Heart right ventricle (tissue), 16 donors: ENCODE measurements at places on chromosomes 6 and 20.

DNA sequence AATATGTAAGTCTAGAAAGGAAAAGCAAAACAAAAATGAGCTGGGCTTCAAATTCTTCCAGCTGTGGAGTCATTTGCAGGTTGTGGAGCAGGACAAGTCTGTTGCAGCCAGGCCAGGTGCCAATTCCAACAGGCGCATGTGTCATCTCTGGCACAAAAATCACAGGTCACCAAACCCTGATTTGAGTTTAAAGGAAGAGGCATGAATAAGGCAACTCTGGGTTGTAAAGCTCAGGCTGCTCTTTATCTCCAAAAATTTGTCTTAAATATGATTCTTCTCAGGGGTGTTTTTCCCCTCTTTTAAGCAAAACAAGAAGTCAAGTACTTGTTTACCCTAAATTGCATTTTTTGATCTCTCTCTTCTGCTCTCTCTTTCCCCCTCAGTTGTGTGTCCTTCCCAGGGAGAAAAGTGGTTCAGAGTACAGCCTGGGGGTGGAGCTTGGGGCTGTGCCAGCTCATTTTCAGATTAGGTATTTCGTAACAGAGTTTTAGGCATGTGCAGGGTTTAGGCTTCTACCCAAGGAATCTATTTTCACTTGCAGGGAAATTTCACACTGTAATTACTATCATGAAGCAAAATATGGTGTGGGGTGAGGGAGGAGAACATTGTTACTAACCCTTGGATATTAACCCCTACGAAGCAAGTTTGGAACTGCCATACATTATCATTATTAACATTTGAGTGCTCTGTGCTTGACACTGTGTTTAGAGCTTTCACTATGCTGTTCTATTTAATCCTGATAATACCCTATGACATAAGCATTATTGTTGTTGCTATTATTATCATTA is 8.3 kb upstream of the NCOA3 start:
- peak; percentile 87 for DNase-seq

- DNase-seq = no peak
Measured at GRCh38 chr20:51223183-51223720, 200.3 kb upstream of the KCNG1 start.

DNA sequence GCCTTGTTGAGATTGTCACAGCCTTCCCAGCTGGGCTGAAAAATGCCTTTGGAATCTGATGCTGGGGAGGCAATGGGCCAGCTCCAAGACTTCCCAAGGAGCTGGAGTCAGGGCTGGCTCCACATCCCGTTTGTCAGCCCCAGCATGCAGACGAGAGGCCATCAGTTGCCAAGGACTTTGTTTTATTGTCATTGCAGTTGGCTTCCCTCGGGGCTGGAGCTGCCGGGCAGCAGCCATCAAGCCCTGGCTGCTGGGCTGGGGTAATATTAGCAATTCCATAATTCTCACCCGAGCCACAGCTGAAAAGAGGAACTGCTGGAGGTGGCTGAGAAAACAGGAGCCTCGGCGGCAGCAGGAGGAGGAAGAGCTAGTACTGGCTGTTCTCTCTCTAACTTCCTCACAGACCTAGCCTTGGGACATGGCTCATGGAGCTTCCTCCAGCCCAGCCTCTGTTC is 182.5 kb downstream of the CDC5L start:
- peak; percentile 37 for DNase-seq

DNA sequence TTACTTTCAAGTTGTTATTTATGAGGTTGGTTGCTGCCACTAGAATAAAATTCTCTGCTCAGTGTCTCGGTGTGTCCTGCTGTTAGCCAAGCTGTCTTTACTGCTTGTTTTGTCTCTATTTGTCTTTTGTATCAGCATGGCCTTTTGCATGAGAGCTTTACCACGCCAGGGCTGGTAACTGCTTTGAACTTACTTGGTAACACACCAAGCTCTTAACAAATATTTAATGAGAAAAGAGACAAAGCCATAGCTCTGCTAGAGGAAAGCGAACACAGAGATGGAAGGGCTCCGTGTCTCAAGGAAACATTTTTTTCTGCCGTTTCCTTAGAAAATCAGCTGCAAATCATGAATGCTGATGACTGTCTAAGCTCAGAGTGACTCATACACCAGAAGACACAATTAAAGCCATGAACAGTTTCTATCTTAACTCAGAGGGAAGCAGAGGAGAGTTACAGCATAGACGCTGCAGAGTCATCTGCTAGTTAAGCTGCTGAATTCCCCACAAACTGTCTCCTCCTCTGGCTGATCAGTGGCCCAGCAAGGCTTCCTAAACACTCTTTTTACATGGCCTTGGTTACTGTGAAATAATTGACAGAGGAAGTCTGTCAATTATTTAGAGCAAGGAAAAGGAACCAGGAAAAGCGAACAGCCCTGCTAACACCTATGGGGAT is 44.8 kb downstream of the AGPAT4 start:
- DNase-seq = no peak

GRCh38 chr6:108120311-108120710 is 45.5 kb upstream of the NR2E1 start:
- no peak for DNase-seq
